H7 (cell line): ENCODE measurements at places on chromosomes 1 and 21.

- DNase-seq = peak; percentile 52
Measured at GRCh38 chr21:34039678-34040382, 33.5 kb upstream of the MRPS6 start.

DNA sequence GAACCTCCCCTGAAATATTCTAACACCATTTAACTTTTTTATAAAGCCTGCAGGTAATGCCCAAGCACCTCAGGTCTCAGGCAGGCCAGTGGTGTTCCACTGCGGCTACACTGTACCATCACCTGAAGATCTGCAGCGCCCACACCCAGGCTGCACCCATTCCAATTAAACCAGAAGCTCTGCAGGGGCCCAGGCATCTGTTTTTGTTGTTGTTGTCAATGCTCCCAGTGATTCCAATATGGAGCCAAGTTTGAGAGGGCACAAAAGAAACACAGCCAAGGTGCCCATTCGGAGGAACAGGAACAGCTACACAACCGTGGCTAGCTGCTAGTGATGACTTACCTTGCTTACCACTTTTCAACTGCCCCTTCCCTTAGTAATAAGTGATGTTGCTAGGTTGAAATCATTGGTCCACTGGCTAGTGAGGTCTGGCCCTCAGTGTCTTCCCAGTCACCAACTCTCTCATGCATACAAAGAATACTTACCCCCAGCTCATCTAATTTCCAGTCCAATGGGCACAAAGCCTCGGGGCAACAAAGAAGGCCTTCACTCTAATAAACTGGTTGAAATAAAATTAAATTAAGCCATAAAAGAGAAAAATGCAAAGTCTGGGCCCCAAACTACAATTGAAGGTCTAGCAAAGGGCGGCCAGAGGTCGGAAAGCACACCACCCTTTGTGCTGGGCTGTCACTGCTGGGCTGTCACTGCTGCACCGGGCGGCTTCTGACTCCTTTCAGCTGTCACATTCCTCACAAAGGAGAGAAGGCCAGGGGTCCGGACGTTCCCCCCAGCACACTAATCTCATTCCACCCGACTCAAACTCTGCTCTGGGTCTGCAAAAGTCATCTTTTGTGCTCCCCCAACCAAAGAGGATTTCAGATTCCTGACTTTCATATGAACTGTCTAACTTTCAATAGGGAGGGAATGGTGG, 34.9 kb downstream of the SIPA1L2 start:
- DNase-seq = no peak

- no peak for DNase-seq
Measured at GRCh38 chr1:7954683-7955082, 6.8 kb upstream of the PARK7 start.

- peak; percentile 30 for DNase-seq
Measured at GRCh38 chr1:166040202-166040997, 126.4 kb downstream of the FAM78B start.

GRCh38 chr1:53822931-53823330, 15.2 kb downstream of the NDC1 start:
- DNase-seq = no peak
